RPMI7951 (cell line): ENCODE measurements at places on chromosomes 2 and 18. TPM values are rescaled to one million over a fixed set of nuclear protein-coding genes. Genes with fewer than 3 reads are reported as not detected.

DNA sequence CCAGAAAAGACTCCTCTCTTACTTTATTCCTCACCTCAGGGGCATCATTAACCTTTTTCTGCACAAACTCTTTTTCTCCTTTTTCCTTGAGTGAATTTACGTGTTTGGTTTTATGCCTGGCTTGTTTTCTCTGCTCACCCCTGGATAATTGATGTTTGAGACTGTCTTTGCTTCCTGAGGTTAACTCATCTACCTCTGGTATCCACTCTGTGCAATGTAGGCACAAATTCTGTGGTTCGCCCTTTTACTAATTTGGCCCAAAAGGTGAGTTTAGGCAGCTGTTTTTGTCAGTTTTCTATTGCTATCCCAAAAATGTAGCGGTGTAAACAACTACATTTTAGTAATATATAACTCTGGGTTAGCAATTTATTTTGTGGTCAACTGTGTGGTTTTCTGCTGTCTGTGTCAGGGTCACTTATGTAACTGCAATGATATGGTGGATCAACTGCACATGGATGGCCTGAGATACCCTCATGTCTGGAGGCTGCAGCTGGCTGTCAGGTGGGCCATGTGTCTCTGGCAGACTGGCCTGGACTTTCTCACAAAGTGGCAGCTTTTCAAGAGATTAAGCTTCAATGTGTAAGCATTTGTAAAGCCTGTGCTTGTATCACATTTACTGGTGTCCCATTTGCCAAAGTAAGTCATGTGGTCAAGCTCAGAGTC, 329.7 kb downstream of the FSIP2 start:
- peak; percentile 4 for DNase-seq

GRCh38 chr2:37857575-37858399, 67.3 kb upstream of the RMDN2 start:
- DNase-seq: no peak

DNA sequence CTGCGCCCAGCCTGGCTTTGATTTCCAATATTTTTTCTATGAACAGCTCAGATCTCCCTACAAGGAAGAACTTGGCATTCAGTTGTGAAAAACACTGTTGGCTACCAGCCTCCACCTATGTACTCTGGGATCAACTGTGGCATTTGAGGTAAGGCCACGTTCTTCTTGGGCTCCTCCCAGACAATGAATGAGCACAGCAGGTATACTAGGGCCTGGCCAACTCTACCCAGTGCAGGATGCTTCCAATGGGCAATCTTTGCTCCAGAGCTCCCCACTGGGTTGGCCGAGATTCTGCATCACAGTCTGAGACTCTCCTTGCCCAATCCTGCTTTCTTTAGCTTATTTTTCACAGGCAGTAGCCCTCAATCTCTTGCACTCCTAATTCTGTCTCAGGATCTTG, 75.9 kb downstream of the TMEM131 start:
- DNase-seq: no peak

DNA sequence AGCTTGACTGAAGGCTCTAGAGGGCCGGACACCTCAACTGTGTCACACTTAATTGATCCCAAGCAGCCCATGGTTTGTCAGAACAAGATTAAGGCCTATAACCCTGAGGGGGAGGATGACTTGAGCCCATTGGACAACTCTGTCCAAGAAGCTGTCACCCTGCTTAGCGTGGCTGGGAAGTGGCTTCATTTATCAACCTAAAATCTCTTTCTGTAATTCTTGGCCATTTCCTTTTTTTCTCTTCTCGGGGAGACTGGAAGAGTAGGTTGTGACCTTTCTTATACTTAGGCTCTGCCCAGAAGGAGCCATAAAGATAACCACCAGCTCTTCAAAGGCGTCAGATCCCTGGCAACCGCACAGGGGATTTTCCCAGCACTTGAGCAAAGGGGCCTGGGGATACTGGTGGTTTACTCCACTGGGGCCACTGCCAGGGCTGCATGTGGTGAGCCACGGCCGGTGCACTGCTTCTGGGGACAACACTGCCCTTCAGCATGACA, 265.5 kb downstream of the CYRIA start:
- no peak for DNase-seq

FMNL2 gene
- 41.3 and 51.7 TPM in 2 replicates for total RNA-seq

XDH gene
- total RNA-seq: 0.48 and 0.88 TPM in 2 replicates

ARHGAP25 gene
- total RNA-seq: 0.12 TPM in 1 of 2 replicates, not detected in the other

SCN9A gene
- total RNA-seq: under 0.01 and 0.12 TPM in 2 replicates
